ENCODE measurements at places on chromosomes 5 and 9. TPM values are rescaled to one million over a fixed set of nuclear protein-coding genes. Genes with fewer than 3 reads are reported as not detected.

GRCh38 chr5:109654455-109654854, 35.3 kb upstream of the MAN2A1 start:
- H3K4me3 ChIP-seq = no peak overlapping the region
- no peaks in the 10 kb centered on the region for H3K27me3 ChIP-seq
- no peak overlapping the region for H3K27ac ChIP-seq
- no peak for DNase-seq
- peaks cover 8% of the 10 kb centered on the region for H3K4me1 ChIP-seq
- H3K36me3 ChIP-seq = no peaks in the 10 kb centered on the region

DNA sequence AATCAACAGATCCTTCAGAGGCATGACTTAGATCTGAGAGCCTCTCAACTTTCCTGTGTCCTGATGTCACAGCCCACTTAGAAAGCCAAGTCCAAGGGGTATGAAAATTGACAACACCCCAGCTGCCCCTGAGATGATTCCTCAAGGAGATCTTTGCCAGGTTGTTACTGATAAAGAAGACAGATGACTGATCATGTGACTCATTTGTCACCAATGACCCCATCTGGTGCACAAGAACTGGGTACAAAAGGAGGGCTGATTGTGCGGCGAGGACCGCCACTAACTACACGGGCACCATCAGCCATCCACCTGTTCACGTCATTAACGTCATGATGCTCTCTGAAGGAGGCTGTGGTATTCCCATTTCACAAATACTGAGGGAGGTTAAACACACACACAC, 583.2 kb upstream of the KLF4 start:
- H3K27ac ChIP-seq = no peak overlapping the region
- no peaks in the 10 kb centered on the region for H3K4me1 ChIP-seq
- H3K36me3 ChIP-seq = no peaks in the 10 kb centered on the region

DNA sequence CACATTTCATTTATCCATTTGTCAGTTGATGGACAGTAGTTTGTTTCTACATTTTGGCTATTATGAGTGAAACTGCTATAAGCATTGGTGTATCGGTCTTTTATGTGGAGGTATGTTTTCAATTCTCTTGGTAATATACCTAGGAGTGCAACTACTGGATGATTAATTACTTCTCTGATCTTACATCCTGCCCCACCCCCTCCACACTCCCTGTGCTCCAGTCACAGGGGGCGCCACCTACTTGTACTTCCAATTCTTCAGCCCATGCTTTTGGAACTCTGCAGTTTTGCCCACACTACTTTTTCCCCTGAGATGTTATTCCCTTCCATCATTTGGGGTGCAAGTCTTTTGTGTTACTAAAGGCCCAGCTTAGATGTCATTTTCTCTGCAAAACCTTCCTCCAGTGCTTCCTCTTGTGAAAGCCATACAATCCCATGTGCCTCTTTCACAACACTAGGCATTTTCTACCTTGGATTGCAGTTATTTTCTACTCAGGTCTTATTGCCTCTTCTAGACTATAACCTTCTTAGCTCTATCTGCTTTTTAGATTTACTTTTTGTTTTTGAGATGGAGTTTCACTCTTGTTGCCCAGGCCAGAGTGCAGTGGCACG, 42.1 kb downstream of the SEC61B start:
- H3K4me3 ChIP-seq = no peak overlapping the region
- no peaks in the 10 kb centered on the region for H3K36me3 ChIP-seq
- H3K27me3 ChIP-seq = no peaks in the 10 kb centered on the region

GRCh38 chr9:92718086-92719001, 46.3 kb downstream of the BICD2 start:
- no peak overlapping the region for H3K27ac ChIP-seq
- DNase-seq = no peak
- peaks cover 36% of the 10 kb centered on the region for H3K36me3 ChIP-seq
- H3K4me3 ChIP-seq = no peak overlapping the region

GRCh38 chr5:1983919-1984695, 101.4 kb upstream of the IRX4 start:
- DNase-seq = no peak
- no peaks in the 10 kb centered on the region for H3K27me3 ChIP-seq
- no peaks in the 10 kb centered on the region for H3K4me1 ChIP-seq
- H3K27ac ChIP-seq = no peak overlapping the region
- no peaks in the 10 kb centered on the region for H3K36me3 ChIP-seq

MFAP3 gene
- total RNA-seq = 45.8 TPM

- no peak overlapping the region for H3K4me3 ChIP-seq
- H3K36me3 ChIP-seq = no peaks in the 10 kb centered on the region
- H3K4me1 ChIP-seq = peaks cover 13% of the 10 kb centered on the region
Measured at GRCh38 chr9:127004946-127005769, 90.6 kb downstream of the RALGPS1 start.

DNA sequence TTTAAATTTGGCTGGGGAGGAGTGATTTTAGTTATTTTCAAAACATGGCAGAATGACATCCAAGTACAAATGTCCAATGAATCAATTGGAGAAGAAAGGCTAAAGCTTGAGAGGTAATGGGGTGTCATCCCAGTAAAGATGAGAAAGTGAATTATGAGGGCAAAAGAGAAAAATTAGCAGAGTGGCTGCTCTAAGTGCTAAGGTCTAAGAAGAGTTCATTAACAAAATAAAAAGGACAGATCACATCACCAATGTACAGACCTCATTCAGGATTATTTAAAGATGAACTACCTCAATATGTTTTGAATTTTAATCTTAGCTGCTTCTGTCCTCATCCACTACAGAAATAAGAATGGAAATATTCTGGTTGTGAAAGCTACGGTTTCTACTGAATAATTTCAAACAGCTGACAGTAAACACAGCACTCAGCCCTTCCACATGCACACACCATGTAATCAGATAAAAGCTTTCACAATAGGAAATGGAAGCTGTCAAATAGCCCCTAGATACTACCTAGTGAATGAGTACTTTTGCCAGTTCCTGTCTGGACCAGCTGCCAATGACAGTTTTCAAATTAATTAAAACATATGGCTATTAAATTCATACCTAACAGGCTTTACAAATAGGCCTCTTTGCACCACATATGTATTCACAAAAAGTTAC, 171.5 kb downstream of the SSBP2 start:
- no peaks in the 10 kb centered on the region for H3K4me1 ChIP-seq

- no peaks in the 10 kb centered on the region for H3K27me3 ChIP-seq
- no peaks in the 10 kb centered on the region for H3K4me1 ChIP-seq
- H3K27ac ChIP-seq = no peak overlapping the region
- peaks cover 59% of the 10 kb centered on the region for H3K36me3 ChIP-seq
- no peak overlapping the region for H3K4me3 ChIP-seq
Measured at GRCh38 chr9:124350494-124351263, 64.6 kb downstream of the PSMB7 start.

DNA sequence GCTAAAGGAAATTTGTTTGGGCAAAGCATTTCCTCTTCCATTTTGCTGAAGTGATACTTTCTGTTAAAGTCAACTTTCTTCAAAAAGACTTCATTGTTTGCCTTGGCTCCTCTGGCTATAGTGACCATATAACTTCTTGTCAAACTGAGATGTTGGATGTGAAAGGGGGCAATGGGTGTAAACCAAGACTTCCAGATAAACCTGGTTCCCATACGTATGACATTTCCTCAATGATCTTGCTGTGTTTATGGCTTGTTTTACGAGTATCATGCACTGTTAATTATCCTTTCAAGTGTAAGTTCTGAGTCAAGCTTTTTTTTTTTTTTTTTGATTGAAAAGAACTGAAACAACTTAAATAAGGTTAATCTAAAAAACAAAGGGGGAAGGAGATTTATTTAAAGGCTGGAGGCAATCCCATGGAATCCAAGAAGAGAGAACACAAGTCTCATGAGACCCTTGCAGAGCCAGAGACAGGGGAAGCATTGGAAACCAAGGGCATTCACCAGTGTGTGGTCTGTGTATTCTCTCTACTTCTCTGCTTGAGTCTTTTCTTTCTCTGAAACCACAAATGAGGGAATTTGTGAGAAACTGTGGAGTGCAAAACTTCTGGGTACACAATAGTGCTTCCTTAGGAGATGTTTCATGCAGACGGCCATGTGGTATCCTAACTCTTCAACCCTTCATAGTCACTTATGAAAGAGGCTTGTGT, 335.3 kb downstream of the RAB3C start:
- no peaks in the 10 kb centered on the region for H3K36me3 ChIP-seq
- H3K4me3 ChIP-seq = no peak overlapping the region
- no peak for DNase-seq
- no peaks in the 10 kb centered on the region for H3K27me3 ChIP-seq

GRCh38 chr5:59528202-59528862, 365.2 kb downstream of the PDE4D start:
- peaks cover 12% of the 10 kb centered on the region for H3K4me1 ChIP-seq
- H3K4me3 ChIP-seq = no peak overlapping the region
- DNase-seq = no peak
- no peaks in the 10 kb centered on the region for H3K36me3 ChIP-seq
- no peaks in the 10 kb centered on the region for H3K27me3 ChIP-seq
- no peak overlapping the region for H3K27ac ChIP-seq

Measured in astrocyte (in vitro differentiated cells and primary cell).